ENCODE measurements at places on chromosomes 12 and 14.

DNA sequence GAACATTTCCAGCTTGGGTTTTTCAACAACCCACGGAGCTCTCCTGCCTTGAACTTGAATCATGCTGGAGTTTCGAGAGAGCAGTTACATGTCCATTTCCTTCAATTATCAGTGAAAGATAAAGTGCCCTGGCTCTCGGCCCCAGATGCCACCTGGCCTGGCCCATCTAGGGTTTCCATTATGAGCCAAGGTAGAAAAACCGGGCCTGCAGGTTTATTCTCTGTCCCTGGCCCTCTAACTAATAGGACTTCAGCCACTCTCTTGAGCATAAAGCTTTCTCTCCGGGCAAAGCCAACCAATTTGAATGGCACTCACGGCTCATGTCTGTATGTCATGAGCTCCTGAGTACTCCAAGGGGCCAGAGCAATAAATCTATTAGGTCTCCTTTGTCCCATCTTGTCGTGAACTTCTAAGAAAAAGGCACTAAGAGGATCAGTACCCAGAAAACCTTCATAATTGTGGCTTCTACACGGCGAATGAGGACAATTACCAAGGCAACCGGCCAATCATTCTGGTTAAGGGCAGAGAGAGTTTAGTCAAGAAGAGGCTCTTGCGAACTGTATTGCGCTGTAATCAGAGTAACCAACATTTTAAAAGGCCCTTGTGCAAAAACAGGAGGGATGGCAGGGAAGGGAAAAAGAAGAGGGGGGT, 392.3 kb downstream of the MED13L start:
- DNase-seq = no peak

DNA sequence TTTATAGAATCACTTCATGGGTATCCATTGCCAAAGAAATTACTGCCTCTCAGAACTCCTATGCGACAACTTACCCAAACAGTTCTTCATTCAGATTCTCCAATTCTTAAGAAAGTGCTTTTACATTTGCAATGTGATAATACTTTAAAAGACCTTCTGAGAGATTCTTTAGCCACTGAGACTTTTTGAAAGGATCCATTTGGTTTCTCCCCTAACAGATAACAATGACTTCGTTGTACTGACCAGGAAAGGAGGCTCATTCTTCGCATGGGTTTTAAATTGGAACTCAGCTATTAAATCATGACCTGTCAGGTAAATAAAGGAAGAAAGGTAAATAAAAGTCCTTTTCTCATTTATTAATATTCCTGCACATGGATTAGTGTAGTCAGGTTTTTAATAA, 14.8 kb downstream of the ITPR2 start:
- DNase-seq = no peak

- DNase-seq = no peak
Observed at GRCh38 chr12:570435-570920, 92.8 kb downstream of the NINJ2 start.

DNA sequence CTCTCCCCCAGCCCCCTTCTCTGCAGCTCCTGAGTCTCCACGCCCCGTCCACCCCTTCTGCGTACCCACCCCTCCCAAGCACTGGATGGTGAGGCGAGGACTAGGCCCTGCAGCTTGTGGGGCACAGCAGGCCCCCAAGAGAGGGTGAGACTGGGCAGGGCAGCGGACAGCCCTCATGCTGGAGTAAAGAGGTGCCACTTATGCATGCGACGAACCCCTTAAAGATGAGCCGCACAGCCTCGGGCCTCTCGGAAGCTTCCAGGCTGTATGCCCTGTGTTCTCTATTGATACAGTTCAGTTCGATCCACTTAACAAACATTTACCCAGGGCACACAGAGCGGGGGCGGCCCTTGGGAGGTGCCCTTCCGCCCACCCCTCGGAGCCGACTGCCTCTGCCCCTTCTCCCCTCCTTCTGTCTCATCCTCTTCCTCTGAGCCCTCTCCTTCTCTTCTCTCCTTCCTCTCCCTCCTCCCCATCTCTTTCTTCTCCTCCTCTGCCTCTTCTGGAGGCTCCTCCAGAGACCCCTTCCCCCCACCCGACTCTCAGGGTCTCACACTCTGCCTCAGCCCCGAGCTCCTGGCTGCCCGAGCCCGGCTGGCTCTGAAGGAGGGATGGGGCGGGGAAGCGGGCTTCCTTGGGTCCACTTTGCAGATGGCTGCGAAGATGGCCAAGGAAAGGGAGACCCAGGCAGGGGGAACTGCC, 32.7 kb upstream of the DLK1 start:
- DNase-seq = no peak

DNA sequence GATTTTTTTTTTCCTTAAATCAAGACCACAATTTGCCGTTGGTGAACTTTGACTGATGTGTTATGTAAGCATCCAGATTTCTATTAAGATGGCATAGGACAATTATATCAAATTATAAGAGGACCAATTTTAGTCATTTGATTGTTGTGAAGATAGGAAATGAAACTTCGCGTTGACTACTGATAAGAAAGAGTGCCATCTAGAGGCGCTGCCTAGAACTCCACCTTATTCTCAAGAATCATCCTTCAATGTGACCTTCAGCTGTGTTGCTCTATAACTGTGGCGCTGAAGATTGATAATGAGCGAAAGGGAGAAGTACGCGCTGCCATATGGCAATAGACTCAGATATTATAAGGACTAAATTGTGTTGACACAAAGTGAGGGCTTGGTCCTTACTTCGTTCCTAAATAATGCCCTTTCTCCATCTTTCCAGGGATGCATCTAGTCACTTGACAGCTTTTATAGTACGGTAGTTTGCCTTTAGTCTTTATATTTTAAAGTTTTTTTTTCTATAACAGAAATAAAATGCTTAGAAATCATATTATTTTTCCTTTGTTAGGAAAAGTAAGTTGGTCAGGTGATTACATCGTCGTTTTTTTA, 350.8 kb upstream of the STXBP6 start:
- peak; percentile 58 for DNase-seq

- peak; percentile 11 for DNase-seq
Observed at GRCh38 chr12:120688527-120689071, 1.6 kb downstream of the MLEC start.

GRCh38 chr12:96912261-96912660, 5.2 kb downstream of the NEDD1 start:
- DNase-seq = no peak

DNA sequence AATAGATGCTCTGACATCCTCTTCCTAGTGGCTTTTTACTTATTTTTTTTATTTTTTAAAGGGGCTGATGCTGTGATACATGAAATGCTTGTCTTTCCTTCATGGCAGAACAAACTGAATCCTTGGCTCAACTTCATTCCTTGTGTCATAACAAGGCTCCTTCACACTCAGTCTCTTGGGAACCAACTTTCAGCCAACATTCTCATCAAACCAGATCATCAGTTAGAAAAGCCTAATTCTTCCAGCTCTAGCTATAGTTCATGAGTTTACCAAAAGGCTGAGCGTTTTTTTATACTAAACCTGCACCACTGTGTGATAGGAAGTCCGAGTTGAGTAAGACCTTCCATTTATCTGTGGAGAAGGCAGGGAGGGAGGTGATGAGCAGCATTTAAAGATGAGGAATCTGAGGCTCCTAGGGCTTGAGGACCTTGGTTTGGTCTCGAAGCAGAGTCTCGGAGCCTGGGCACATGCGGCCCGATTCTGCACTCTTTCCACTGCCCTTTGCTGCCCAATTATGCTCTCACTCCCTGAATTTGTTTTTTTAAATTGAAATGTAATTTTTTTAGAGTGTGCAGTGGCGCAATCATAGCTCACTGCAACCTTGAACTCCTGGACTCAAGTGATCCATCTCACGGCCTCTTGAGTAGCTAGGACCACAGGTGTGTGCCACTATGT, 8.2 kb downstream of the GPRC5D start:
- DNase-seq = no peak

GRCh38 chr12:53268630-53269562, 797 bp downstream of the ESPL1 start:
- no peak for DNase-seq

DNA sequence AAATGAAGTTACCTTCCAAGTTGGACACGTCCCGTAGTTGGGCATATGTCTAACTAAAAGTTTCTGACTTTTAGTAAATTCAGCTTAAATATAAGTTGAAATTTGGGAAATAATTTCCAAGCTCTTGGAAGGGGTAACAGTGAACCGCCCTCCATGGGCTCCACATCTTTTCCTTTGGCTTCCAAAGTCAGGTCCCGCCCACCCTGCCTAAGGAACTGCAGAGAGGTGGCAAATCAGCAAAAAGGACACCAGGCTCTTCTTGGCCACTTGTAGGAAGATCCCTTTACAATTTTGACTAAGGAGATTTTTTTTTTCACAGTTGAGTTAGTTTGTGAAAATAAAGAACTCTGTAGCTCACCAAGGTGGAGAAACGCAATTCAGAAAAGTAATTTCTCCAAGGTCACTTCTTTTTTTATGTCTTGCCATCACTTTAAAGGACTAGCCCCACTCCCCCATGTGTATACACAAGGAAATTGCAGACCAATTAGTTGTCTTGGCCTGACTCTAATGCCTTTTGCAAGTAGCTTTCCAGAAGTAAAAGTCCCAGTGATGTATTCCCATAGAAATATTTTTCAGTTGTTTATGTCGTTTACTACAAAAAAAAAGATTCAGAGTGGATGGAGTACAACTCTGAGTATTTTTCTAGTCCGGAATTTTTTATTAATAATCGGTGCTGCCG, 181.2 kb downstream of the PELI2 start:
- no peak for DNase-seq

DNA sequence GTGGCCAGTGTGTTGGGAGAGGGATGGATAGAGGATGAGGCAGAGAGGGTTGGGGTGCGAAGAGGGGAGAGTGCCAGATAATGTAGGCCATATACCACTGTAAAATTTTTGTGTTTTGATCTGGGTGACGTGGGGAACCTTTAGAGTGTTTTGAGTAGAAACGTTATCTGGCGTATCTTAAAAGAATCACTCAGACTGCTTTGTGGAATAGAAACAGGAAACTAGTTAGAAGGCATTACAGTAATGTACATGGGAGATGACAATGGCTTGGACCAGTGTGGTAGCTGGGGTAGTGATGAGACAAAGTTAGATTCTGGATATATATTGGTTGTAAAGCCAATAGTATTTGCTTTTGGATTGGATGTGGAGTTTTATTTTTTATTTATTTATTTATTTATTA, 20.6 kb downstream of the ATF1 start:
- DNase-seq = no peak

DNA sequence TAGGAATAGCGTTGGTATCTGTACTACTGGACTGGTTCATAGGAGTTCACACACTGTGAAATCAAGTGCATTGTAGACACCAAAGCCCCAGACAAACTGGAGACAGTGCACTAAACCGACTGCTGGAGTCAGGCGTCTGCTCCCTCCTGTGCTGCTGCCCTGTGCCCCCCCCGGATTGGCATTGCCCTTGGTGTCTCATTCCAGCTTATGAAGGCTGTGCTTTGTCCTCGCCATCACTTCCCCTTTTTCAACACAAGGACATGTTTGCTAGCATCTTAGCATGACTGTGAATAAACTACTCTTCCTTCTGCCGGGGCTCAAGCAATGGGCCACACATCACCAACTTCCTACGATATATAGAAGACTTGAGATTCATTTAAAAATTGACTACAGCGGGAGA, 84.0 kb downstream of the TMCC3 start:
- peak; percentile 97 for DNase-seq

DNA sequence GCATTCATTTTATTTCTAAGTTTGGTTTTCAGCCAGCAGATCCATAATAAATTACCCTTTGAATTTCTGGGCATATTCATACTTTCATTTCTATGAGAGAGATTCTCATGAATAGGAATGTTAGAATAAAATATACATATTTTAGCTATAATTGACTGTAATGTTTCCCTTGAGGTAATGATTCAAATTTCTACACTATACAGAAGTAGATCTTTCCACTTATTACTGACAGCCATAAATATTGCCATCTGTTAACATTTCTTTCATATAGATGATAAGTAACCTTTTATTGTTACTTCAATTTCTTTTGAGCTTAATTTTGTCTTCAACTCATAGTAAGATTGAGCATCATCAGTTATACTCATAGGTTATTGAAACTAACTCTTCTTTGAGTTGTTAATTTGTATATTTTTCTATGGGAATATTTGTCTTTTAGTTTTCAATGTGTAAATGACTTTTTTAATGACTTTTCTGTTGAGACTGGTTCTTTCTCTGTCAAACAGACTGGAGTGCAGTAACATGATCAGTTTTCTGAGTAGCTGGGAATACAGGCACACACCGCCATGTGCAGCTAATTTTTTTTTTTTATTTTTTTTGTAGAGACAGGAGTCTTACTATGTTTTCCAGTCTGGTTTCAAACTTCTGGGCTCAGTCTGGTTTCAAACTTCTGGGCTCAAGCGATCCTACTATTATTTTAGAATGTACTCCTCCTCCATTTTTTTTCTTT, 991.6 kb downstream of the SLC6A15 start:
- DNase-seq = no peak

DNA sequence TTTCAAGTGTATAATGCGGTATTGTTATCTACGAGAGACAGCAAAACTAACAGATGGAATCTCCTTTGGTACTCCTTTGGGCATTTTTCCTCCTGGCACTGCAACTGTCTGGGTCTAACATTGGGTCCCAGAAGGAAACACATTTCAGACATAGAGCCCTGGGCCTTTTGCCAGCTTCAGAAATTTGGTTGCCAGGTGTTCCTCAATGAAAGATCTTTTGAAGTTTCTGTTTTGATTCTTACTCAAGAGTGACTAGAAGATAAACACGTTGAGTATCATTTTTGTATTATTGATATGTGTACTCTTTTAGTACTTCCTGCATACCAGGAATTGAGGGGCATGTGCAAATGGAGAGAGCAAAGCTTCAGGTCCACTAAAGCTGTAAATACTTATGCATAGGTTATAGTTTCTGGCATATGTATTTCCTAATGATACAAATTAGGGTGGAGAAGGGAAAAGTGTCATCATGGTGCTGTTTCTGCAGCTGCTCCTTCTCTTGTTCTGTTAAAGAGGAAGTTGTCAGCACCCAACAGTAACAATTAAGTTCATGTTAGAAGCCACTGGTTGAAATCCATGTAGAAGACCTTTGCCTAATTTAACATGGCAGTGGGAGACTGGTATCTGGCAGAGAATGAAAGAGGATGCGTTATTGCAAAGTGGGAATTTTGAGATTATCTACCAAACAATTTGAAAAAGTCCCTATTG, 53.5 kb downstream of the SLC38A6 start:
- DNase-seq = no peak

GRCh38 chr12:115998119-115998633, 279.3 kb downstream of the MED13L start:
- peak; percentile 41 for DNase-seq

DNA sequence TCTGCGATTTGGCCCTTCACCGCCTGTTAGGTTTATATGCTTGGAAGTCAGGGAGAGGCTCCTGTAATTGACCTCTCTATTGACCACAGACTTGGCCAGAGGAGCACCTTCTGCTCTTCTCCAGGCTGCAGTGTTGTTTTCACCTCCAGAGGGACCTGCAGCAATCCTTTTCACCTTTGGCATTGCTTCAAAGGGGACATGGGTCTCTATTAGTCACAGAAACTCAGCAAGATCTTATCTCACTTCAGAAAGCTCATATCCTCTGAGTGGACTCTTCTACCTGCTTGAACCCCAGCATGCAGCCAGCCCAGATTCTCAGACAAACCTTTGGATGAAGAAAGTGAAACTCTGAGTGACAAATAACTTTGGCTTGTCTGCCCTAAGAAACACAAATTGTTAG, 339.3 kb downstream of the NRXN3 start:
- no peak for DNase-seq

GRCh38 chr14:97005934-97006333, 208.8 kb downstream of the VRK1 start:
- no peak for DNase-seq
